ENCODE measurements at places on chromosomes 3 and 15.

GRCh38 chr3:189570916-189571315 is 60.3 kb upstream of the TP63 start:
- DNase-seq, result no peak

DNA sequence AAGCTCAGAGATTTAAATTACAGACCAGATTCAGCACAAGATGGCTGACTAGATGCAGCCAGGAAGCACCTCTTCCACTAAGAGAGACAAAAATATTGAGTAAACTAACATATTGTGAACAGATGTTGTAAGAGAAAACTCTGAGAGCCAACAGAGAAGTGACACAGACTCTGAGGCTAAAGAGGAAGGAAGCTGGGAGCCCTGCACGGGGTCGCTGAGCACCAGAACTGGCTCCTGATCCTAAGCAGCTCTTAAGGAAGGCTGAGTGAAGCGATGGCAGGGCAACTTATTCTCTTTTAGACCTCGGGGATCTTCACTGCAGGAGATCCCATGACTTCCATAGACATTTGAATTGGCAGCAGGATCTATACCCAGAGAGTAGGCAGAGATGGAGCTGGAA is 578.0 kb upstream of the GRM7 start:
- no peak for DNase-seq

DNA sequence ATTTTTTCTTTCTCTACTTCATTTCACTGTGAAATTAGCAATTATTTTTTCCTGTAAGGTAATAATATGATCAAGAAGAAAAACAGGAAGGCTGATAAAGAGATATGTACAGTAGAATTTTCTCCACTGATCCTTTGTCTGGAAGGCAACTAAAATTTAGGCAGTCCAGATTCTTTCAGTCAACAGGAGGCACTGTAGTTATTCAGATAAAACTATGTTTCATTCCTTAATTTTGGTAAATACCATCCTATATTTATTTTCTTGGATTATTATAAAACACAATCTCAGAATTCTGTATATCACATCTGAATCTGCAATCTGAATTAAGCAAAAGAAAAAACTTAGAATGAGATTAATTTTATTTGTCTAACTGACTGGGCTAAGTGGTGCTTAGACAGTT is 343.2 kb downstream of the LSAMP start:
- no peak for DNase-seq

- DNase-seq, result no peak
These were observed 12.6 kb downstream of the KPNA1 start for GRCh38 chr3:122502139-122502538.

DNA sequence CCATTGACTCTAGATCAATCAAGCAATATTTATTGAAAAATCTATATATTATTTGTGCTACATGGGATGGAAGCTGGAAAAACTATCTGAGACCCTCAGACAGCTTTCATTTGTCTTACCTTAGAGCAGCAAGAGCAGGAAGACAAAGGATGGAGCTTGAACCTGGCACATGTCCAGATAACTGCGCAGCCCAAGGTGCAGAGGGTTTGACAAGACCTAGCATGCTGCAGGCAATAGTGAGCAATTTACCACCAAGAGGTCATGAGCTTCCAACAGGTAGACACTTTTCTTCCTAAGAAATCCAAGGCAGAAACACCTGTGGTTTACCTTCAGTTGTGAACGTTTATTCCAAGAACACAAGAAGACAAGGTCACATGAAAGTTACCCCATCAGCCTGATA is 214.7 kb upstream of the NECTIN3 start:
- no peak for DNase-seq

GRCh38 chr15:69341356-69341755 is 42.6 kb downstream of the PAQR5 start:
- no peak for DNase-seq

DNA sequence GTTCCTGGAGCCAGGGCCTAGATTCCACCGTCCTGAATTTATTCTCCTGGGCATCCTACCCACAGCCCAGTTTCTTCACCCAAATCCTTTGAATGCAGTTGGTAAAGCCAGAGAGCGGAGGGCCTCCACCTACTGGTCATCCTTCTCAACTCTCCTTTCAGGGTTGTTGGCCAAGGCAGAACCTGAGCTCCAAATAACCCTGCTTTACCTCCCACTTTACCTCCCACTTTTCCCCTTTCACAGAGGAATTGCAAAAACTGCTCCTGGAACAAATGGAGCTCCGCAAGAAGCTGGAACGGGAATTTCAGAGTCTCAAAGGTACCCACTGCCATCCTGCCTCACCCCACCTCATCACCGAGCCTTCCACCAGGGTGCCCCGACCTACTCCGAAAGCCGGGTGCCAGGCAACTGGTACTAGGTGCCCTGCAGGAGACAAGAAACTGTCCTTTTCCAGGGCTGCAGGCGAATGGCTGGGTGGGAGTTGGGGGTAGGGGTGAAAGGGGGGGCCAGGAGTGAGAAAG is 6.8 kb downstream of the SKOR1 start:
- no peak for DNase-seq

- DNase-seq, result no peak
These were observed 47.8 kb downstream of the THBS1 start for GRCh38 chr15:39628546-39629257.

DNA sequence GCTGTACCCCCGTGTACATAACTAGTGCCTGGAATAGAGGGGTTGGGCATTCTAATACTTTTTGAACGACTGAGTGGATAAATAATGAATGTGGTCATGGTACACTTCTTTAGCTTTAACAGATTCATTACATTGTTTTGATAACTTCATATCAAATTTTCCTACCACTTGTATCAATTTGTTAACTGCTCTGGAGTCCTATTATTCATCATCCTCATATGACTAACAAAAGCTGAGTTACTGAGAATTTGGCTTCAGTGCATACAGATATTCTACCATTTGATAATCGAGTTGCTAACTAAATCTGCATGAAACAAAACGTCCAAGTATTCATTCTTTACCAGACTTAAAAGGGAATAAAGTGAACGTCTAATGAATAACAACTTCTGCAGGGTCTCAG is 31.7 kb downstream of the FRMD5 start:
- DNase-seq, result no peak

GRCh38 chr3:54875596-54876268 is 52.1 kb downstream of the LRTM1 start:
- DNase-seq, result no peak

DNA sequence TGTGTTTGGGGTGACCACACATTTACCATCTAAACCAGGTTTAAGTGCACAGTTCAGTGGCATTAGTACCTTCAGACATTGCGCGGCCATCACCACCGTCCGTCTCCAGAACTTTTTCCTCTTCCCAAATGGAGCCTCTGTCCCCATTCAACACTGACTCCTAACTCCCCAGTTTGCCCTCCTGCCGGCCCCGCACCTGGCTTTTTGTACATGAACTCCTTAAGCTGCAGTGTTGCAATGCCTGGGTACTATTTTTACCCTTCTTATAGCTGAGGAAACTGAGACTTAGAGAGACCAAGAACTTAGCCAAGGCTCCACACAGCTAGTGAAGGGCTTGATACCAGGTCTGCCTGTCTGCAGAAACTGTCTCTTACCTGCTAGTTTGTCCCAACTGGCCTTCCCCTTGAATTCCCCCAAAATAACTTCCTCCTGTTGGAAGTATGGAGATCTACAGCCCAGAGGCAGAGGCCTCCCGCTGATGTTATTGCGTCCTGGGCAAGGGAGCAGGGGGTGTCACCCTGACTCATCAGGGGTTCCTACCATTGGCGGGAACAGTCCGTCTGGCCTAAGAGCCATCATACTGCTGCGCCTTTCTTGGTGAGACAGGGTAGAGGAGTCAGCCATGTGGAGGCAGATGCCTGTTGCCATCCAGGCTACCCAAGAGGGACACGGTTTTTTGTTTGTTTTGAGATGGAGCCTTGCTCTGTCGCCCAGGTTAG is 65.6 kb downstream of the GRIP2 start:
- no peak for DNase-seq

All from liver (tissue), 10 donors.